ENCODE measurements at places on chromosomes 5 and 9.

GRCh38 chr9:115640887-115641286 is 512.7 kb upstream of the PAPPA start:
- DNase-seq = no peak

DNA sequence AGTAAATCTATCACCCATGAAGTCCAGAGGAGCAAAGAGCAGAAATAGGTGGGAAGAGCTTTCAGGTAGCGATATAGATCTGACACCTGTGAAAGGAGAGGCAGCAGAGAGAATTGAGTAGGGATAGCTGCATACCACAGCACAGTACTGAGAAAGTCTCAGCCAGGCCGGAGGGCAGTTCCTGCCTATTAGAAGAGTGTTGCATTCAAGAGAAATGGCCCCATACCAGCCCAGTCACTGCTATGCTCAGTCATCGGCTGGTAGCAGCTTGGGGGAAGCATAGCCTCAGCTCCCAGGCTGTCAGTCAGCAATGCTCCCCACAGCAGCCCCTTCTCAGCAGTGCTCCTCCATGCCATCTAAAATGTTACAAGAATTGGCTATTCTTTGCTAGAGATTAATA is 285.1 kb upstream of the CDH6 start:
- DNase-seq = no peak

DNA sequence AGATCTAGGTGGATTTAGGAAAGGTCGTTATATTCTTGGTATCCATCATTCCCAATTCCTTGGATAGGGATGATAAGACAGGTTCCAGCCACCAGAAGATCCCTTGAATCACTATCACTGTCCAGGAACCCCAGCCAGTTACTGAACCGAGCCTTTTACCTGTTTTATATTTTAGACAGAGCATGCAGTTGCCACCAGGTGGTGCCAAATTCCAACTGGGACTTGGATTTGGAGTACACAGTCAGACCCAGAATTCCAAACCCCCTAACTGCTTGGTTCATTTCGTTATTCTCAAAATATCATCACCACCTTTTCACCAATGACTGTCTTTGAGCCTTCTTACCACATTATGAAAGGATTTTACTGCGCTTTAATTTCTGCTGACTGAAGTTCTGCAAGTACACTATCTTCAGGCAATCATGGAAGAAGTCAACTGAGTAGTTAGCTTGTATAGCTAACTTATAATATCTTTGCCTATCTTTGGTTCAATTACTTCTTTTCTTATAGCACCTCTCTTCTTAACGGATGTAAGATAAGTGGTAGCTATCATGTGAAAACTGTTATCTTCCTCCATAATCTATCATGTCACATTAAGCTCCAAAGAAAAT is 191.8 kb downstream of the PRR16 start:
- DNase-seq = peak; percentile 9

DNA sequence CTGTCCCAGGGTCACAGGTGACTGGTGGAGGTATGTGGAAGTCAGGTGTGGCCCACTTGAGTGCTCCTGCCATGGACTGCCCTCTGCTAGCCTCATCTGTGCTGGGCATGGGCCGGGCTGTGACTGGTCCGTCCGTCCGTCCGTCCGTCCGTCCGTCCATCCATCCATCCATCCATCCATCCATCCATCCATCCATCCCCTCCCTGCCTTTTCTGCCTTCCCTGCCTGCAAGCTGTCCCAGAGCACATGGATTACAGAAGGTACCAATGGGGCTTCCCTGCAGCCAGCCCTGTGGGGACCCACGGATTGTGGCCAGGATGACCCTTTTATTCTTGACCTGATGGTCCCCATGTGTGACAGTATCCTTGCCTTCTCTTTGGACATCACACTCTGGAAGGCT is 92.5 kb downstream of the MACROH2A1 start:
- no peak for DNase-seq

All from NCI-H345 (cell line).